SW480 (cell line): ENCODE measurements at places on chromosomes 3 and 15.

- no peak for DNase-seq
Observed at GRCh38 chr3:119582178-119582577, 2.9 kb downstream of the ADPRH start.

DNA sequence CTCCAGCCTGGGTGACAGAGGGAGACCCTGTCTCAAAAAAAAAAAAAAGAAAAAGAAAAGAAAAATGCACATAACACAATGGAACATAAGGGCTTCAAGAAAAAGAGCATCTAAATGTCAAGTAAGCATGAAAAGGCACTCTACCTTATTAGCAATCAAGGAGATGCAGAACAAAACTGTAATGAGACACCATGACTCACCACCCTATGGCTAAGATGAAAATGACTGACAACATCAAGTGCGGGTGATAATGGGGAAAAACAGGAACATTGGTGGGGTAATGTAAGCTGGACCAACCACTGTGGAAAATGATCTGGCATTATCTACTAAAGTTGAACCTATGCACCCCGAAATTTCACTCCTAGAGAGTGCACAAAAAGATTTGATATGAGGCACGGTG lies 19.6 kb upstream of the NSMCE3 start:
- no peak for DNase-seq

DNA sequence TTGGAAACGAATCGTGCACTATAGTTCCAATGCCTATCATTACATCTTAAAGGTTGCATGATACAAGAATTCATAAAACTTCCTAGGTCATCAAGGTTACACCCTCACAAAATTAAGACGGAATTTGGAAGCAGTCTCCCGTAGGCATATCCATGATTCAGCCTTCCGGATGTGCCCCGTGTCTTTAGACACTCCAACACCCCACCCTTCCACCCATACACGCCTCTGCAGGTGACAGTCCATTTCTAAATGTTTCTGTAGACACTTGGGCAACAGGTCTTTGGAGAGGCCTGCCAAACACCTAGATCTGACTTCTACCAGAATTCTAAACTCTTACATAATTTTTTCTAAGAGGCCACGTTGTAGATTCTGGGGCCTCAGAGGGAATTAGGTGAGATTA lies 49.8 kb downstream of the LDHAL6B start:
- no peak for DNase-seq

GRCh38 chr15:92936693-92937092 lies 36.6 kb downstream of the CHD2 start:
- DNase-seq, result no peak

DNA sequence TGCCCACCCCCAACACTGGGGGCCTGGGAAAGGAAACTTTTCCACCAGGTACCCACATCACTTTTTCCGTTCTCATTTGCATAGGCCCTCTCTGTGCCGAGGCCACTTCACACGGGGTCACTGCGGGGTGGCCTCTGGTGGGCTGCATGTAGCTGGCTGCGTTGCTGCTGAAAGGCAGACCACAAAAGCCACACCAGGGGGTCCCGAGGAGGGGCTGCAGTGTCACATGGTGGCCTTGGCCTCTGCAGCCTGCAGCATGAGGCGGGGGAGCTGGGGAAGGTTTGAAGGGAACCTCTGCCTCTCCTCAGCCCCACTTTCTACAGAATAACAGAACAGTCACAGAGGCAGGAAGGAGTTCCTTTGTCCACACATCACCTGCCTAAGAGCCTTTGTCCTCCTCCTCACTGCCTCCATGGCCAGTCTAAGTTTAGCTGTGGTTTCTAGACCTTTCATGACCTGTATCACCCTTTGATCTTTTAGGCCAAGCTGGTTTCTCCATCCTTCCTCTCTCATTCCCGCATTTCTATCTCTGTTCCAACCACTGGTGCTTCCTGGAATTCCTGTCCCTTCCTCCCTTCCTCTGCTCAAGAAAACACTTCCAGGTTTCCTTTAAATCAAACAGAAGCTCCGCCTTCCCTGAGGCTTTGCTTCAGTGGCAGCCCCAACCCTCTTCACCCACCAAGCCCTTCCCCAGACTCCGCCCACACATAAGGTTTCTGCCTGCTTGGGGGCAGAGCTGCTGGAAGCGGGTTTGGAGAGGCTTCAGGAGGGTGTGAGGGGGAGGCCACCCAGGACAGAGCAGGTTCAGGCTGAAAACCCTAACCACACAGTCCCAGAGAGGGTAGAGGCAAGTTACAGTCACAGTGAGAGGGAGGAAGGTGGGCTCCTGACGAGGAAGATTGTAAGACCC lies 150.7 kb upstream of the TLE3 start:
- peak; percentile 68 for DNase-seq

DNA sequence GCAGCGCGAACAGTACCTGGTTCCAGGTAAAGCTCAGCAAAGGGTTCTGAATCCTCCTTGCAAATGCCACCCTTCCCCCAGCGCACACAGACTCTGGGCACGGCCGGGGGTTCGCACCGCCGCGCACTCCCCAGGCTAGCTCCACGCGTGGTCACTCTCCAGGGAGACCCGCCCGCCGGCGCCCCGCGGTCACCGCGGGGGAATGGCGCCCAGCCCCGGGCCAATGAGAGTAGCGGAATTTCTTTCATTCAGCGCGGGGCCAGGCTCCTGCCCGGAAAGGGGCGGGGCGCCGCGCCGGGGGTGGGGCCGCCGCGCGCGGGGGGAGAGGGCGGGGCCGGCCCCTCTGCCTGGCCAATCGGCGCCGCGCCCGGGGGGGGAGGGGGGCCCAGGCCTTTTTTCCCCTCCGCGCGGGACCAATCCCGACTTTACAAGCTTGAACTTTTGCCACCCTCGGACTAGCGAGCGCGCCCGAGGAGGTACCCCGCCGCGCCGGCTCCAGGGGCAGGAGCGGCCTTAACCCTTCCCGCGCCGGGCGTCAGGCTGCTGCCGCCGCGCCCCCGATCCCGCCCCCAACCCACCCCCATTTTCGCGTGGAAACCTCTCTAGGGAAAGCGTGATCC lies 1.1 kb upstream of the SMAD6 start:
- DNase-seq, result peak; percentile 93

DNA sequence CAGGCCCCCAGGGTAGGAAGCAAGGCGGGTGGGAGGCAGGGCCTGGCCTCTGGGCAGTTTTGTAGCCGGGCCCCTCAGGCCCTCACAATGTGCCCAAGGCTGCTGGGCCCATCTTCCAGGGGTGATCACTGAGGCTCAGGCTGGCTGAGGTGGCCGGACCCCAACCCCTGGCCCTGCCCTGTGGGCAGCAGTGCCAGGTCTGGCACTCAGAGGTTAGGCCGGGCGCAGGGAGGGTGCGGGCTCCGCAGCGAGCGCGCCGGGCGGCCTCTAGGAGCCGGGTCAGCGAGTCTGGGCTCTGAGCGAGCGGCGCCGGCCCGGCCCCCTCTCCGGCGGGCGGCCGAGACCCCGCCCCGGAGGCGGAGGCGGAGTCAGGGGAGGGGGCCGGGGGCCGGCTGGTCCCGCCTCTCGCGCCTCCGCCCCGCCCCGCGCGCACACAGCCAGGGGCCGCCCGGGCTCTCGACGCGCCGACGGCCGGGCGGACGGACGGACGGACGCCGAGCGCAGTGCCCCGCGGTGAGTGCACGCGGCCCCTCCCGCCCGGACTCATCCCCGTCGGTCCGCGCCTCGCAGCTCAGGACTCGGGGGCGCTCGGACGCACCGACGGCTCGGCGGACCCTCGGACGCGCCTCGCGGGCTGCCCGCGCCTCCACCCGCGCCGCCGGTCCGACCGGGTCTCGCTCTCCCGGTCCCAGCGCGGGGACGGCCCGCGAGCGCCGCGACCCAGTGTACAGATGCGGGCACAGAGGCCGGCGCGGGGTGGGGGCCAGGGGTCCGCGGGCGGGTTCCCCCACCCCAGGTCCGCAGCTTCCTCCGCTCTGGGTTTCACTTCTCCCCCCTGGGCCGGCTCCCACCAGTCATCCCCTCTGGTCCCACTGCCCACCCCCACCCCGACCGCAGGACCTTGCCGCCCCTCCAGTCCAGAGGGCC lies at the start of gene FBLN2:
Gene FBLN2 (plus strand): TSS at position 430 of the 927 bp plus-strand sequence. CDS start 21,231 bp downstream, outside the sequence.
- DNase-seq, result no peak

- no peak for DNase-seq
Observed at GRCh38 chr3:48532271-48532976, 24.2 kb downstream of the PFKFB4 start.

- no peak for DNase-seq
Observed at GRCh38 chr3:32492684-32493436, 9.8 kb downstream of the CMTM6 start.

GRCh38 chr3:195238081-195238571 lies 32.8 kb downstream of the XXYLT1 start:
- DNase-seq, result no peak

DNA sequence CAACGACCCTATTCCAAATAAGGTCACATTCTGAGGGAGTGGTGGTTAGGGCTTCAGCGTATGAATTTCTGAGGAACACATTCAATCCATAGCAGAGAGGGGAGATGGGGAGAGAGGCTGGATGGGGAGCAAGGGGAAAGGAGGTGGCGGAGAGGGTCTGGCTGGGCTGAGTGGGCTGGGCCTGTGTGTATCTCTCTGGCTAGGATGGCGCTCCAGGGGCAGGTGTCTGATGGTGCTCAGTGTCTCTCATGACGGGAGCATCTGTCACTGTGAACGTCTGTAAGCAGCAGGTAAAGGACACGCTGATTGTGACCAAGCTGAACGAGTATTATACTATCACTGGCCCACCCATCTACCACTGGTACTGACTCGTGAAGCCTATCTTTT lies 159.6 kb downstream of the XXYLT1 start:
- no peak for DNase-seq

GRCh38 chr3:56979791-56980190 lies 80.7 kb upstream of the SPATA12 start:
- DNase-seq, result no peak

- no peak for DNase-seq
Observed at GRCh38 chr3:185082149-185082548, 70.7 kb downstream of the C3orf70 start.

DNA sequence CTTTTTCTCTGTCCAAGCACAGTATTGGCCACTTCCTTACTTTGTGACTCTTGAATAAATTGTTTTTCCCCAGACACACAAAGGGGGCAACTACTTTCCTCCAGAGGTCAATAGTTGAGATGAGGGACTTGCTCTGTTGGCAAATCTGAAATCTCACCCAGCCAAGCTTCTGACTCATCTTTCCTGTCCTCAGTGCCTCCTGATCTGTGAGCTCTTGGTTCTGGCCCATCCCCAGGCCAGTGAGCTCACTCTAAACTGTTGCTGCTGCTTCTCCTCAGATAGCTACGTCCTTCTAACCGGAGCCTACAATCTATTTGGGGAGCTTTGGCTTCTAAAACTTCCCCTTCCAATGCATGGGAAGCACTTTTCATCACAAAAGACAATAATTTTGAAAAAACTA lies 50.0 kb upstream of the NMD3 start:
- no peak for DNase-seq

DNA sequence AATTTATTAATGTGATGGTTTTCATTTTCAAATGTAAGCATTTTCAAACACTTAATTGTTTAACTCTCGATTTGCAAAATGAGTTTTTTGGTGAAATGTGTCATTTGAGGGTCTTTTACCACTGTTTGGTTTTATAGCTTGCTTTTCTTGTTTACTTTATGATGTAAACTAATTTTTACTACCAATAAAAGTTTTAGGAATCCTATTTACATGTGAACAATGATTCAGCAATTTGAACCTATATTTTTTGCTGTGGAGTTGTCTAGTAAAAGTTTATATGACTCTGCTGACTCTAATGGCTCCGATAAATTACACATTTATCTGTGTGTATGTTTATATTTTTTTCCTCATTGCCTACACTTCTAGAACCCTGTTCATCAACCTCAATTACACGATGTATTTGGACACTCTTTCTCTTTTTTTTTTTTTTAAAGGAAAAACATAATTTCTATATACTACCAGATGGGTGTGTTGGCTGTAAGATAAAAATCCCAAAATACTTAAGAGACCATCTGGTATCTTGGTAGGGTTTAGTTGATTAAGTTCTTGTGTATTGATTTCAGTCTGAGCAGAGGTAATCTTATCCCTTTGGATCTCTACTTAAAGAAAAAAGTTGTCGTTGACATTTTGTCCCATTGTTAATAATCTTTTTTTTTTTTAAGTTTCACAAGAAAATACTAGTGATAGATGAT lies 89.5 kb downstream of the PTPRG start:
- DNase-seq, result no peak
